Activated naive CD4-positive, alpha-beta T cell treated with anti-CD3 and anti-CD28 coated beads, Interleukin-2, amount 50 U/mL, for 72 hours (primary cell): ENCODE measurements at places on chromosomes 1 and 21. TPM values are rescaled to one million over a fixed set of nuclear protein-coding genes. Genes with fewer than 3 reads are reported as not detected.

SPRR2F gene
- not detected for total RNA-seq

DNA sequence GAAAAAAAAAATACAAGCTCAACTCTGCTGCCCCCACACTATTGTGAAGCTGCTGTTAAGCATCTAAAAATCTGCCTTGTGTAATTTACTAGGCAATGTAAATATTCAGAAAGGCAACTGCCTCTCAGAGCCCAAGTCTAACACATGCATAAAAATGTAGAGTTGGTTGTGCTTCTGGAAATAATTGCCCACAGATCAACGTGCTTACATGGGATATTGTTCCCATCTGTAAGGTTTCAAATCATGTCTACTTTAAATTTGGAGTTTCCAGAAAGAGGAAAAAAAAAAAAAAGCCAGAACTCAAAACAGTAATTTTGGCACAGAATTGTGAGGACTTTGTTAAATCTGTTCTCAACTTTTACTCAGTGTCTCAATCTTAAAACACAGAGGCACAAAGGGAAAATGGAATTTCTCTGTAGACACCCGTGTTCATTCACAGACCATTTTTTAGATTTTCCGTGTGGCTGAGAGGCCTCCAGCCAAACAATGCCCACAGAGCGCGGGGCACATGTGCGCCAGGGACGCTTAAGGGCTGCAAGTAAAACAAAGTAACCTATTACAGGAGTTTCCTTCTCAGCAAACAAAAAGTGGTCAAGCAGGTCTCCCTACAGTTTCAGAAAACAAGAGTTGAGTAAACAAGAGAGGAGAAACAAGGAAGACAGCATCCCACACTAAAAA lies 115.5 kb downstream of the RERE start:
- no peak for DNase-seq

OR14K1 gene
- not detected for total RNA-seq

GRCh38 chr1:247294282-247294681 lies 37.4 kb downstream of the ZNF496 start:
- no peak for DNase-seq

DNA sequence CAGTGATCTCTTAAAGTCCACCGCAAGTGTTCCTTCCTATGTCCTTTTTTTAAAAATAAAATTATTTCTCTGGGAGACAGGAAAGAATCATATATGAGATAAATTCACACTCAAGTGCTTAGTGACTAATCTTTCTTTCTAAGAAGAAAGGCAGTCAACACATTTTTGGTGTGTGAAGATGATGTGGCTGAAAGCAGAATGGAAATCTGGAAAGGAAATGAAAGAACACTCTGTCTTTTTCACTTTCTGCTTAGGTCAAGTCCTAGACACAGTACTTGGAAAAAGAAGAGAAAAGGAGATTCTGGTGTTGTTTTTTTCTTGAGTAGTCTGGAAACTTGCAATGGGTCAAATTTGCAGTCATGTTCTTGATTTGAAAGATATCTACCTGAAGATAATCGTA lies 45.5 kb upstream of the PRRX1 start:
- no peak for DNase-seq

- no peak for DNase-seq
Observed at GRCh38 chr1:59044535-59045121, 252.3 kb upstream of the FGGY start.

DNA sequence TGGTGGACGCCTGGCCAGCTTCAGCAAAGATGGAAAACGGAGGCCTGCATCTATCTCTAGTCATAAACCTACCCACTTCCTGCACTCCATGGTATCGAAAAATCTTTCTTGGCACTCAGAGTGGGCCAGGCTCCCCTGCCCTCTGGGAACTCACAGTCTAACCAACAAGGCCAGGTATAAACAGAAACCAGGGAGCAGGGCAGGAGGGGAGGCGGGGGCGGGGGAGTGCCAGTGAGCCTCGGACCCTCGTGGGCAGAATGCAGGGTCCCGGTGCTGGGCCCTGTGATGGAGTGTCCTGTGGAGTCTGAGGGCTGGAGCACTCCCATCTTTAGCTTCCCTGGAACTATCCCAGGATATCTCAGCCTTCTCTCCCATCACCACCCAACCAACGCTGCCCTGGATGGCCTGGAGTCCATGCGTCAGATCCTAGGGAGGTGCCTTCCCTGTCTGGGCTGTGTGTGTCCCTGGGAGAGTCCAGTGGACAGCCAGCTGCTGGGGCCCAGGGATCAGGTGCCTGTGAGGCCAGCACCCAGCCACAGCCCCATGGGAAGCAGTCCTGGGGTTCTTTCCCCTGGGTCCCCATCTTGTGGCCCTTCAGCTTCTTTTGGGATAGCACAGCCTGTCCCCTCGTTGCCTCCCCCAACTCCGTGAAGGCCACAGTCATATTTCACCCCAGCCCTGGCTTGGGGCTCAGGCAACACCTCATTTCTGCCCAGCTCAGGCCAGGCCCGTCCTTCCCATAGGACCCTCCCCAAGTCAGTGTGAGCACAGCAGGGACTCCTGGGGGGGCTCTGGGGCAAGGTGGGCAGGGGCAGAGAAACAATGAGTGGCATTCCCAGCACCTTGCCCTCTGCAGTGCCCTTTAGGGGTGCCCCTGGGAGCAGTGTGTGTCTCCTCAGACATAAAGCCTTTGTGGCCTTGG lies 1.1 kb upstream of the EPS8L3 start:
- DNase-seq: no peak

PLEKHN1 gene
- 5.0 TPM for total RNA-seq

CD2 gene
- 437 TPM for total RNA-seq

GRCh38 chr1:247639381-247639981 lies 34.1 kb downstream of the OR2G3 start:
- DNase-seq: no peak

DNA sequence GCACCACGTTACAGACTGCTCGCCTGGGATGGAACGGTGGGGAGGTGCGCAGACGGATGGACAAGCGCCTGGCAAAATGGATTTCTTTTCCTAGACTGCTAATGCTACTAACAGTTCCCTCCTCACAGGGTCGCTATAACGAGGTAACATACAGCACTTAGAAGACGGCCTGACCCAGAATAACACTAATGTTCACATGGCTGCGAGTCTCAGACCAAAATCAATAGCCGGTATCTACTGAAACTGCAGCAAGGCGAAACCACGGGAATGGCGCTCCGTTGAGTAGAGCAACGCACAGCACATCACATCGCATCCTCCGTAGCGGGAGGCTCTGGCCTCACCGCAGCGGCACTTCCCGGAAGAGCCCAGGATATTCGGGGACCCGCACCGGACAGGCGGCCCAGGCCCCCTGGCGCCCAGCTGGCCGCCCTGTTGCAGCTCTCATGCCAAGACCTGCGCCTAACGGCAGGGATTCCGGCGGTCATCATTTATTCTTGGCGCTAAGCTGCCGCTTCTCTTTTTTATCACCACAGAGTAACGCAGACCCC lies 46.6 kb downstream of the VPS26C start:
- peak; percentile 26 for DNase-seq

DNA sequence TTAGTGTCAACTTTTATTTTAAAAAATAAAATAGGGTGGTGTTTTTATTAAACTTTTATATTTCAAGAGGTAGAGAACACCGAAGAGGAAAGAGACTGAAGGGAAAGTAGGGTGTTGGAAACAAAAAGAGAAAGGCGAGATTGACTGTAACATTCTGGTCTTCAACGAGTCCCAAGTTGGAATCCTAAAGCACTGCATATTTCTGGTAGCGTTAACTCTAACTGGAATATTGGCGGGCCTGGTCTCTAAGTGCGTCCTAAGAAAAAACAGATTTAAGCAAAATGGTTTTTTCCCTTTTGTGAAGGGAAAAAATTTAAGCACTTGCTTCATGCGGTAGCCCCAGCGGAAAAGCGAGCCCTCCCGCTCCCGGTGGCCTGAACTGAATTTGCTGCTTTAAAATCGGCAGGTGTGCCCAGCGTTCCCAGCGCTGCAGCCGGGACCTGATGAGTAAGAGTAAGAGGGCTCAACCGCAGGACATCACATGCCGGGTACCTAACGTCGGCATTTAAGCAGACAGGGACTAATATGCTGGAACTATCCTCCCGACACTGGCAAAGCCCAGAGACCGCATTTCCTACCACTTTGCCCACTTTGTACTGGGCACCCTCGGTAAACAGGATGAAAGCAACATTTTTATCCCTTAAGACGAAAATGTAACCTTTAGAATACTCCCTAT lies 30.5 kb upstream of the NFIA start:
- DNase-seq: no peak

- no peak for DNase-seq
Observed at GRCh38 chr1:118077331-118078045, 107.5 kb downstream of the SPAG17 start.

GRCh38 chr1:78437941-78438340 lies 52.8 kb upstream of the PTGFR start:
- no peak for DNase-seq

DNA sequence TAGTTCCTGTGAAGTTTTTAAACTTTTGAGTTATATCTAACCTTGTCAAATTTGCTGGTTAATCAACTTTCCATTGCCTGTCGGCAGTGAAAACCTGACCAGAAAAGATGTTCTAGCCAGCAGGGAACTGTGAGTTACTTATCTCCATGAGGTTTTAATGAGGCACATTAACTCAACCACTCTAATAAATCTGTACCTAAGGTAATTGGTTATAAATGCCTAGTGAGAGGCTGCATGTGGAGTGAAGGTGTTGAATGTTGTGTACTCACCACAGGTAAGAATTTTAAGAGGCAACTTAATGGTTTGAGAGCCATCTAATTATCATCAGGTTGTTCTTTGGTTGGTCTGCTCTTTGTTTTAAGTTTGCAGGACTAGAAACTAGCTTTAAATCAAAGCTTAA lies 138.4 kb upstream of the LHX8 start:
- DNase-seq: no peak

GRCh38 chr1:27938488-27938887 lies 3.7 kb downstream of the SMPDL3B start:
- no peak for DNase-seq

- no peak for DNase-seq
Observed at GRCh38 chr1:31869449-31869848, 53.6 kb upstream of the SPOCD1 start.

DNA sequence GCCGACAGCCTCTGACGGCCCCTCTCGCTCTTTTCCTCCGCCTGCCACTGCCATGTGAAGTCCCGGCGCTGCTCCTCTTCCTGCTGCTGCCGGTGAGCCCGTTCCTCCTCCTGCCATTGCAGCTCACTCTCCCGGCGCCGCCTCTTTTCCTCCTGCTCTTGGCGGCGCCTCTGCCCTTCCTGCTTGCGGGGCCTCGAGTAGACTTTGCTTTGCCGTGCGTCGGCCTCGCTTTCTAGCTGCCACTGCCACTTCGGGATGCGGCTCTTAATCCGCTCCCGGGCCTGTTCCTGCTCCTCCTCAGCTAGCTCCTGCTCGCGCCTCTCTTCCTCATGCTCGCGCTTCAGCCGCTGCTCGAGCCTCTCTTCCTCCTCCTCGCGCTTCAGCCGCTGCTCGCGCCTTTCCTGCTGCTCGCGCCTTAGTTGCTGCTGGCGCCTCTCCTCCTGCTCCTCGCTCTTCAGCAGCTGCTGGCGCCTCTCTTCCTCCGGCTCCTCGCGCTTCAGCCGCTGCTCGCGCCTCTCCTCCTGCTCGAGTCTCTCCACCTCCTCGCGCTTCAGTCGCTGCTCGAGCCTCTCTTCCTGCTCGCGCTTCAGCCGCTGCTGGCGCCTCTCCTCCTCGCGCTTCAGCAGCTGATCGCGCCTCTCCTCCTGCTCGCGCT lies 4.3 kb downstream of the TCHH start:
- peak; percentile 42 for DNase-seq

DNA sequence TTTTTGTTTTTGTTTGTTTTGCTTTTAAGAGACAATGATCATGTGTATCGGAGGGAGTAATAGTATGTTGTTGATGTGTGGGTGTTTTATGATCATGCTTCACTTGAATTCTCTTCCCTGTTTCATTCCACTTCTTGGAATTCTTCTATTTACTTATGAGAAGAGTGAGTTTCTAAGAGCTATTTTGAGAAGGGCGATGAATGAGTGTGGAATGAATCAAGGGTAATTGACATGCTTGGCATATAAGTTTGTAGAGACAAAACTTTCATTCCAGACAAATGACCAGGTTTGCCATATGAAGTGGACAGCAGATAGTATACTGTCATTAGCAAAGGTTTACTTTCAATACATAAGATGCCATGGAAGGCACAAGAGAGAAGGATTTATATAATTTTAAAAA lies 42.3 kb upstream of the PDC start:
- DNase-seq: no peak
